ENCODE measurements at places on chromosomes 13 and 19.
A peak's percentile ranks its signal among the peaks of the same experiment; 100 is the strongest.

DNA sequence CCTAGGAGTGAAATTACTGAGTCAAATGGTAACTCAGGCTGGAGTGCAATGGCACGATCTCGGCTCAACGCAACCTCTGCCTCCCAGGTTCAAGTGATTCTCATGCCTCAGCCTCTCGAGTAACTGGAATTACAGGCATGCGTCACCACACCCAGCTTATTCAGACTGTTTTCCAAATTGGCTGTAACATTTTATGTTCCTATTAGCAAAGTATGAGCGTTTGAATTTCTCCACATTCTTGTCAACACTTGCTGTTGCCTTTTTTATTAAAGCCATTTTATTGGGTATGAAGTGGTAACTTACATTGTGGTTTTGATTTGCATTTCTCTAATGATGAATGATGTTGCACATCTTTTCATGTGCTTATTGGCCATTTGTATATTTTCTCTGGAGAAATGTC, 7.9 kb downstream of the IPO5 start:
- DNase-seq = no peak

GRCh38 chr19:6868351-6868750, 19.0 kb upstream of the ADGRE1 start:
- DNase-seq = peak; percentile 51

DNA sequence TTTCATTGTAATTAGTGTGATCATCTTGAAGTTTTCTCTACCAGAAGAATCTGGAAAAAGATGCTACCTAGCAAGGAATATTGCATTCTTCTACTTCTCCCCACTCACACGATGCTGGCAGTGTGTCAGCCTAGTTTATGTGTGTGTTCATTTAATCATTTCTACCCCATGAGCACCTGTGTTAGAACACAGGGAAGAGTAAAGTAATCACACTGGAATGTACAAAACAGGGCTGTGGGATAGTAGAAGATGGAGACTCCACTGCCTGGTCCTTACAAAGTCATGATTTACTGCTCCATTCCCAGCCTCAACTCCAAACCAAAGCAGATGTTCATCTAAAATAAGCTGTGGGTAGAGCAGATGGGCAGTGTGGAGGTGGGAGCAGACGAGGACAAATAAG, 47.7 kb upstream of the RGCC start:
- DNase-seq = no peak

- DNase-seq = no peak
Observed at GRCh38 chr13:35140831-35141230, 198.8 kb downstream of the NBEA start.

DNA sequence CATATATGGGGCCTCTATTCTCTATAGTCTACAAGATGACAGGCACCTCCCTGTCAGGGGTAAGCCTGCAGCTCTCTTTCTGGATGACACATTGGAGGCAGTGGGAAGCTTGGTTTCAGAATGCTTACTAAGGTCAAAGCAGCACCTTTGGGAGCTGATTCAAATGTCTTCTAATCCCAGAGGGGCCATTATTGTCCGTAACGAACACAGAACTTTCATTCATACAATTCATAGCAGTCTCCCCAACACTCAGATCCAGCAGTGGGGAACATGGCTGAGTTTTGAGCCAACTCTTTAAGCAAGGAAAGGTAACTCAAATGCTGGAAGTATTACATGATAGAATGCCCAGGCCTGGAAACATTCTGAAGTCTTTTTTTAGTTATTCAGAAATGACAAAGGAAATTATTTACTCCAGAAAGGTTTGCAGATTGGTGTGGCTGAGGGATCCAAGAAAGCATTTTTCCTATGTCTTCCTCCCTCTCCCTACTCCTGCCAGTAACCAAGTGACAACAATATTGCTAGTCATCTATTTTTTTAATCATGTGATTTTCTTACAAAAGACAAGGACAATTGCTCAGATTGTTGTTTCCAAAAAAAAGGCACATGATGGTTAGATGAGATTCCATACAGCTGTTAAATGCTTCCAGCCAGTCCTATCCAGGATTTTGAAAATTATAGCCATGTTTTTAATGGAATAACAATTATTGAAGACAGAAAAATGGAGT, 118.7 kb downstream of the FOXO1 start:
- no peak for DNase-seq

DNA sequence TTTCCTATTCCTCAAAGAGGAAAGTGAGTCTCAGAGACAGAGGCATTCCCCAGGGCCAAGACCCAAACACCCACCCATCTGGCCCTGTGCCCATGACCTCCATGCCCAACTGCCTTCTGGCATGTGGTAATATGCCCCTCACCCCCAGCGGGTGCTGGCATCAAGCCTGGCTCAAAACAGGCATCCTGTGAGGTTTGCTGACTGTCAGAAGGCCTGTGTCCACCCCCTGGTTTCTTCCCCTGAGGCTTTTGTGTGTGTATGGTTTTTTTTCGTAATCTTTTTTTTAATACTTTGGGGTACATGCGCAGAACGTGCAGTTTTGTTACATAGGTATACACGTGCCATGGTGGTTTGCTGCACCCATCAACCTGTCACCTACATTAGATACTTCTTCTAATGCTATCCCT, 7.6 kb upstream of the KANK2 start:
- no peak for DNase-seq

DNA sequence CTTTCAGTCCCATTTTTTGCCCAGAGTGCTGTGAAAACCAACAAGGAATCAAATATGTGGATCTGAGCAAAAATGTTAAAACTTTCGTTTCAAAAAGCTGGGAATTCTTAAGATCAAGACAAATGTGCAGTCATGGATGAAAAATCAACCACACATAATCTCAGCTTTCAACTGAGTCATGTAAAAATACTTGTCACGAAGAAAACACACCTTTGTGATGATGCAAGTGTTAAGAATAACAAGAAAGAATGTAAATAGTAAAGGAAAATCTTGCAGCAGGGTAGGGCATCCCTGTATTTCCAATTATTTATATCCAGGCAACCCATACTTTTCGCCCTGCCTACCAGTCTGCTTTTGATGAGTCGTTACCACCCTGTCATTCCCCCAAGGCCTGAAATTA, 27.4 kb upstream of the DCLK1 start:
- no peak for DNase-seq

GRCh38 chr13:108987517-108987916, 358.1 kb downstream of the MYO16 start:
- DNase-seq = no peak

DNA sequence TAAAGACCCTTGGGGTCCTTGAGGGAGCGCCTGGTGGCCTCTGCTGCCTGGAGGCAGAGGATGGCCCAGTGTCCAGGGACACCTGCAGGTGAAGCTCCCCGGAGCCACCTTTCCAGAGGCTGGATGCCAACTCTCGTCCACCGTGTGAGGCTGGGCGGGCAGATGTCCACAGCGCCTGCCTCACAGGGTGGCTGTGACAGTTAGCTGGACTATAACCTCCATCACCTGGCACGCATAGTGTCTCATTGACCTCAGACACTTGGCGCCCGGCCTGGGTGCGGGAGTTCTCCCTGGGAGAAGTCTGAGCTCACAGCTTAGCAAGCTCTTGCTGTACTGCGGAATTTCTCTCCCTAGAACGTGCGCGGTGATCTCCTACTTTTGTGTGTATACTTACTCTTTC, 9.8 kb downstream of the BICRA start:
- no peak for DNase-seq

DNA sequence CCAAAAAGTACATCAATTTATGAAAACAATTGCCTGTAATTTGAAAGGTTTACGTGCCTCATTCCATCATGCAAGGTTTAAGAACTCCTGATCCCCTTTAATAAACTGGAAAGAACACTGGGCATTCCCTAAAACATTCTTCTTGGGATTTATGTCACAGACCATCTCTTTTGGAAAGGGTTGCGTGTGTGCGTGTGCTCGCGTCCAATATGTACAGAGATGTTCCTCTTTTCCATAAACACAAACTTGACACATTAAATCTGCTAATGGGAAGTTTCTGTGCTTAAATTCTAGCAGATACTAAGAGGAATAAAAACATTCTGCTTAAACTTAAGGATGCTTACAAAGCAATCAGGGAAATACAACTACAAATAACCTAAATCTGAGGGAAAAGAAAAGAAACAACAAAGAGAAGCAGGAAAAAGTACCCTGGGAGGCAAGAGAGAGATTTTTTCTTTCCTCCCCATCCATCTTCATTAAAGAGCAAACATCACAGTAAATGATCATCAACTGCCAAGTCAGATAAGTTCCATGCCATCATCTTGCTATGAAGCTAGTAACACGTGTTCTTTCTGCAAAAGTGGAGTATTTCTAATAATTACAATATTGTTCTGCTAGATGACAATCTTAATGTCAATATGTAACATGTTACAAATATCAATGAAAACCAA, 83.7 kb downstream of the STK24 start:
- DNase-seq = no peak

DNA sequence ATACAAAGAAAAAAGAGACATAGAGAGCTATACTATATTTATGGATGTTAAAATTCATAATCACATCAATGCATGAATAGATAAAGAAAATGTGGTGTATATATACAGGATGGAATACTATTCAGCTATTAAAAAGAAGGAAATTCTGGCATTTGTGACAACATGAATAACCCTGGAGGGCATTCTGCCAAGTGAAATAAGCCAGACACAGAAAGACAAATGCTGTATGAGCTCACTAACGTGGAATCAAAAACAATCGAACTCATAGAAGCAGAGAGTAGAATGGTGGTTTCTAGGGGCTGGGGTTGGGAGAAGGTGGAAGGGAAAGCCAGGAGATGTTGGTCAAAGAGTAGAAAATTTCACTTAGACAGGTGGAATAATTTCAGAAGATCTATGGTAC, 24.0 kb downstream of the UTP14C start:
- no peak for DNase-seq

DNA sequence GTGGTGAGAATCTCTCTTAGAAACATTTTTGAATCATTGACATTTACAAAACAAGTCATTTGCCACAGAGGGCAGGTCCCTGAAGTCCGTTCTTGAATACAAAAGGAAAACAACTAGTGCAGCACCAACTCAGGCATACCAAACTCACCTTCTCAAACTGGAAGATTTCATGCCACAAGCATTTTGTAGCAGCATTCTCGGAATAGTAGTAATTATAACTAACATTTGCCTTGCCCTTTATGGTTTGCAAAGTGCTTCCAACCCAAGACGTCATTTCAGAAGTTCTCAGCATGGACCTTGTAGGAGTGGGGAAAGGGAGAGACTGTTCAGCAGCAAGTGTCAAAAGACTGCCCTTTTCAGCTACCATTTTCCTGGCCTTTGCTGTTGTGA, 344.6 kb downstream of the RFC3 start:
- DNase-seq = no peak

- DNase-seq = no peak
Observed at GRCh38 chr19:55666343-55667005, 8.6 kb upstream of the EPN1 start.

- no peak for DNase-seq
Observed at GRCh38 chr13:109859216-109859835, 72.9 kb upstream of the IRS2 start.

DNA sequence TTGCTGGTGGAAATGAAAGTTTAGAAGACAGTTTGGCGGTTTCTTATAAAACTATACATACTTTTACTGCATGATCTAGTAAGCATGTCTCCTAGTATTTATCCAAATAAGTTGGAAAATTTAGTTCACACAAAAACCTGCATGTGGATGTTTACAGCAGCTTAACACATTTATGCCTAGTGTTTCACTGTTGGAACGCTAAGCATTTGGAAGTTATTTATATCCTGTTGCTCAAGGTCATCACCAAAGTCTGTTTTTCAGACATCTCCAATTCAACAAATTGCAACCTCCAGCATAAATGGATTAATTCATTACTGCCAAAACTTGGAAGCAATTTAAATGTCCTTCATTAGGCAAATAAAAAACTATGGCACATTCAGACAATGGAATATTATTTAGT, 461.8 kb downstream of the SUCLA2 start:
- no peak for DNase-seq

DNA sequence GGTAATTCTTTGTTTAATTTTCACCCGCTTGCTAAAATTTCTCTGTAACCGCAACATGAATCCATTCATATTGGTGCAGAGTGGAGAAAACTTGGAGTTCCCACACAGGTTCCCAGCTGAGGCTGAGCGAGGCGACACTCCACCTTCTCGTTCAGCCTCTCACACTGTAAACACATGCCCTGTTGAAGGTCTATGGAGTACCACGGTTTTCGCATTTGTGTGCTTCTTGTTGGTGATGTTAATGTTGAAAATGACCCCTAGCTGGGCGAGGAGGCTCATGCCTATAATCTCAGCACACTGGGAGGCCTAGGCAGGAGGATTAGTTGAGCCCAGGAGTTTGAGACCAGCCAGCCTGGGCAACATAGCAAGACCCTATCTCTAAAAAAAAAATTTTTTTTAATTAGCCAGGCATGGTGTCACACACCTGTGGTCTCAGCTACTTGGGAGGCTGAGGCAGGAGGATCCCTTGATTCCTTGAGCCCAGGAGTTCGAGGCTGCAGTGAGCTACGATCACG, 67.2 kb downstream of the ARHGEF18 start:
- DNase-seq = no peak

DNA sequence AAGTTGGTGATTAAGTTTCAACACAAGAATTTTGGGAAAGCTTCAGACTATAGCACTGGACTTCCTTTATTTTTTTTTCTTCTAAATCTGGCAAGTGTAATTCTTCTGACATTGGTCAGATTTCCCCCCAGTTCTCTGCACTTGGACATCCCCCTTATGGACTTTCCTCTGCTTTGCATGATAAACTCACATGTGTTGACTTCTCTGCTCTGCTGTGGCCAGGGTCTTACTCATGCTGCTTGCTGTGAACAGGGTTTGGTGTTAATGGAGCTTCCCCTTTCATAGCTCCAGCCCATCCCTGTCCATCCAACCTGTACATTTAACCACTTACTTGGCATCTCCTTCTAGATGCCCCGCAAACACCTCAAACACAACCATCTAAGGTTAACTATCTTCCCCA, 70.5 kb upstream of the SPATA13 start:
- DNase-seq = peak; percentile 35

DNA sequence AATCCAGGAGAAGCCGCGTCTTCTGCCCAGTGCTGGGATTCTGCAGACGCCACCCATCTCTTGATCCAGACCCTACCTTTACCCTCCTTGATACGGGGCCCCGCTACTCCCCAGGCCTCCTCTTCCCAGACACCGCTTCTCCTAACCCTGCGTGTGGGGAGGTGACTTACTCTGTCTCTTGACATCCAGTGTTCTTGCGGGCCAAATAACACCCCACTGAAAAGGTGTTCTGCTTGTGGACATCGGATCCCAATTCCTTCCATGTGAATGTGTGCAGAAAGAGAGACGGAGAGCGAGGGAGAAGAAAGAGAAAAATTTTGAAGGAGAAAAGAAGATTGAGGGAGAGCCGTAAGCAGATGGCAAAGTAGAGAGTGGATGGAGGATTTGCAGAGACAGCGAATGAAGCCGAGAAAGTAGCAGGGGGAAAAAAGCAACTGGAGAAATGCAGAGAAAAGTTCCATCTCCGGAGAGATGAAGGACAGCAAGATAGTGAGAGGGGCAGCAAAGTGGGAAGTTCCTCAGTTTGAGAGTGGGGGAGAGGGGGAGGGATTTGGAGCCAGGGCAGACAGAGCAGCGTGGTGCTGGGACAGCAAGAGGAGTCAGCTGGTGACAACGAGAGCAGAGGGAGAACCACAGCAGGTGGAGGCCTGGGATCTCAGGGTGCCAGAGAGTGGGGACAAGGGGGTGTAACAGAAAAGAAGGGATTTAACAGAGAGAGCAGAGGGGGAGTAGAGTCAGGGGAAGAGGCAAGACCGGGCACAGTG, 814 bp downstream of the ZNF480 start:
- no peak for DNase-seq
